Thoracic aorta (tissue), 2 donors: ENCODE measurements at places on chromosomes 7 and 10. TPM values are rescaled to one million over a fixed set of nuclear protein-coding genes. Genes with fewer than 3 reads are reported as not detected.

Gene BLNK
- total RNA-seq = 1.3 TPM

Gene KLHL7
- total RNA-seq = 22.7 TPM

Gene CFAP70
- total RNA-seq = 1.9 TPM

Gene ADO
- total RNA-seq = 22.8 TPM

Gene ZNF467
- 4.6 TPM for total RNA-seq

Gene CALML3
- total RNA-seq = not detected

Gene OPALIN
- not detected for total RNA-seq

Gene ABCA13
- not detected for total RNA-seq

Gene CABCOCO1
- total RNA-seq = 1.1 TPM

Gene PHYH
- total RNA-seq = 23.8 TPM
